ENCODE measurements at places on chromosomes 16 and 17.

GRCh38 chr16:87471278-87472141 is 21.3 kb downstream of the ZCCHC14 start:
- DNase-seq: no peak

DNA sequence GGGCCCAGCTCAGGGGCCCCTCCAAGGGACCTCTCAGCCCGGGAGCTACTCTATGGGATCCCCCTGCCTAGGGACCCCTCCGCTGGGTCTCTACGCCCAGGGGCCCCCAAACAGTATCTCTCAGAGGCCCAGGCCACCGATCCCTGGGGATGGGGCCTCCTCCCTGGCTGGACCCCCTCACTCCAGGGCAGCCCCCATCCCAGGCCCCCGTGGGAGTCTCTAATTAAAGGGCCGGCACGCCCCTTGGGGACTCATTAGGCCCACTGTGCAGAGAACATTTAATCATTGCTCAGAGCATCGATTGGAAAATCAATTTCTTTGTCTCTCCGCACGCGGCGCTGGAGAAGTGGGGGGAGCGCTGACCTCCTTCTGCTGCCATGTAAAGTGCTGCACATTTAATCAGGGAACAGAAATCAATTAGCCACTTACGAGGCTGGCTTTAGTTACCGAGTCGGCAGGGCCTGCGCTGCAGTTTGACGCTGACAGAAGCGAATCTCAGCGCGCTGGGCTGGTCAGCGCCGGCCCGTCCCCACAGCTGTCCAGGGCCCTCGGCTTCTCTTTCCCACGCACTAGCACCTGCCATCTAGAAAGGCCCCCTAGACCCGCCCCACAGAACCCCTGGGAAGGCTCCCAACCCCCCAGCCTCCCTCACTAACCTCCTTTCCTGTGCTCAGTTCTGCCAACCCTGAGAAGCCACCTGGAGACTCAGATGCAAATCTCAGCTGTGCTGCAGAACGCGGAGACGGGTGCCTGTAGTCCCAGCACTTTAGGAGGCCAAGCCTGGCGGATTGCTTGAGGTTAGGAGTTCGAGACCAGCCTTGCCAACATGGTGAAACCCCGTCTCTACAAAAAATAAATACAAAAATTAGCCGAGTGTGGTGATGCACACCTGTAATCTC is 20.2 kb upstream of the C1QL1 start:
- no peak for DNase-seq

- DNase-seq: no peak
Measured at GRCh38 chr17:80793851-80794267, 197.8 kb upstream of the CHMP6 start.

DNA sequence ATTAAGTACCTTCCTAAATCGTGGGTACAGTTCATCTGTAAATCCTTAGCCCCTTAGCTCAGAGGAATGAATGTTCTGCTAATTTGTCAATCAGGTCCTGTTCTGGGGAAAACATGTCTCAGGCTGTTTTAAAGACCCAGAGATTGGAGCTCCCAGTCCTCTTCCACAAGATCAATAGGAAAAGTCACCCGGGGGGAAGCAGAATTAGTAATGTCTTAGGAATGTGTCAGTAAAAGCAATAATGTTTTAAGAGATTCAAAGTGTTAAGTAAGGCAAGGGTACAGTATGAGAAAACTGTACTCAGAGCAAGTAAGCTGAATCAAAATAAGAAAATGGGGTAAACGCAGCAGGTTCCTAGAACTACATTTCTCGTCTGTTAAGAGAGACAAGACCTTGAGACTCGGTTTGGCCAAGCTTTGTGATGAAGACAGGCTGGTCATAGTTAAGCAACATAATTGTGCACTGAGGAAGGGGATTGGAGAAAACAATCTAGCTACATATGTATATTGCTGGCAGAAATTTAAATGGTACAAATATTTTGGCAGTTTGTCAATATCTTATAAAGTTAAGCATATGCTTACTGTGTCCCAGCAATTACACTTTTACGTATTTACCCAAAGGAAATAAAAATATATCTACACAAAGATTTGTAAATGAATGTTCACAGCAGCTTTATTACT is 192.9 kb upstream of the C17orf78 start:
- DNase-seq: no peak

DNA sequence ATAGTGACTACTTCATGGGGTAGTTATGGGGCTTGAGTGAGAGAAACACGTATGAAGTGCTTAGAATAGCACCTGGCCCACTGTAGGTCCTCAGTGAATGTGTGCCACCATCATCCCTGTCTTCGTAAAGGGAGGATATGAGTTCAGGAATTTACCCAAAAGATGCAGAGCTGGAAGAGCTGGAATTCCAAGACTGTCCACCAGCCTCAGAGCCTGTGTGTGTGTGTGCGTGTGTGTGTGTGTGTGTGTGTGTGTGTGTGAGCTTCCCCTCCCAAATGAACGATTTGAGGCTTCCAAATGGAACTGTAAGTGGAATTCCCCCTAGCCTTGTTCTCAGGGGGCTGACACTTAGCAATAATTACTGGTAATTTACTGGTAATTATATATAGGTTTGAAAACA is 27.3 kb downstream of the WFDC1 start:
- no peak for DNase-seq

DNA sequence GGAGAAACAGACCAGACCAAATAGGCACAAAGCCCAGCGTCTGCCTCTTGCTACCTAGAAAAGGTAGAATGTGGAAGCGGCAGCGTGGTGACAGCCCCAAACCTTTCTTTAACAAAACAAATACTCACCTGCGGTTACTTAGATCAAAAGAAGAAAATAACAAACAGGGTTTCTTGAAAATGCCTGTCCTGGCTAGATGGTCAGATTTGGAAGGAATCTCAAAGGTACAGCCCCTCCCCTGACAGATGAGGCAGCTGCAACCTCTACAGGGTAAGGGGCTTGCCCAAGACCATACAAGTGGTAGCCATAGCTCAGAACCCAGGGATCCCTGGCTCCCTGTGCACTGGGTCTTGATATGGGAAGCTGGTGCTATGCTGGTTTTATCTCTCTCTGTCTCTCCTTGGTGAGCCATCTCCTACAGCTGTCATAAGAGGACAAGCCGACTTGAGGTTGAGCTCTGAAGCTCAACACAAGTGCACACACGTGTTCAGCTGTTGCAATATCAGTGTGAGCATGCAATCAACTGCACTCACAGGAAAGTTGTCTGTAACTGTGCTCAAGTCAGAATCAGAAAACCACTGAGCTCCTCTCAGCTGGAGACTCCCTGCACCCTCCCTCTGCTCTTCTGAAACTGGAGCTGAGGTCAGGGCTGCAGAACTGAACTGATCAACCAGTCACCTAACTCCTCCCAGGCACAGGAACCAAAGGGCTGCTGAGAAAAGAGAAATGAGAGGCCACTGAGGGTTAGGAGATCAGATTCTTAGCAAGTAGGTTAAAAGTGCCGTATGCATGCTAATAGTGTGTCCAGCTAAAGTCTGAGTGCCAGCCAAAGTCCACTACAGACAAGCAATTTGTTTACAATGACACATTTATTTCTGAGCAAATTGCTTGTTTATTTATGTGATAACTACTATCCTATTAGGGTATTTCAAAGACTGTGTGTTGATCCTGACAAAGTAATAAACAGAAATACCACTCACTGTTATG is 6.1 kb upstream of the RNF157 start:
- DNase-seq: peak; percentile 58

GRCh38 chr17:77729587-77729986 is 228.9 kb upstream of the TNRC6C start:
- no peak for DNase-seq

- no peak for DNase-seq
Measured at GRCh38 chr17:50090971-50091917, 3.9 kb upstream of the PDK2 start.

DNA sequence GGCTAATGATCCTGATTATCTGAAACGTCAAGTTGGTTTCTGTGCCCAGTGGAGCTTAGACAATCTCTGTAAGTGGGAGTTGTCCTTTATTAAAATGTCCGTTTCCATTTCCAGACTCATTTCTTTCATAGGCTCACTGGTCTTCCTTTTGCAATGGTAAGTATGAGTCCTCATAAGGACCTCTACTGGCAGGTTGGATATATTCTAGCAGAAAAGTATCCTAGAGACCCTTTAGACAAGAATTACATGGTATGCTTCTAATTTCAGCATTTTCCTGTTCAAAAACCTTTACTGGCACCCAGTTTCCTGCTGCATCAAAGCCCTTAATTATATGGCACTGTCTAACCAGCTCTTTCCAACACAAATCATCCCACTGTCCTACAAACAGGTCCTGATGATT is 28.1 kb upstream of the ARL2BP start:
- no peak for DNase-seq

DNA sequence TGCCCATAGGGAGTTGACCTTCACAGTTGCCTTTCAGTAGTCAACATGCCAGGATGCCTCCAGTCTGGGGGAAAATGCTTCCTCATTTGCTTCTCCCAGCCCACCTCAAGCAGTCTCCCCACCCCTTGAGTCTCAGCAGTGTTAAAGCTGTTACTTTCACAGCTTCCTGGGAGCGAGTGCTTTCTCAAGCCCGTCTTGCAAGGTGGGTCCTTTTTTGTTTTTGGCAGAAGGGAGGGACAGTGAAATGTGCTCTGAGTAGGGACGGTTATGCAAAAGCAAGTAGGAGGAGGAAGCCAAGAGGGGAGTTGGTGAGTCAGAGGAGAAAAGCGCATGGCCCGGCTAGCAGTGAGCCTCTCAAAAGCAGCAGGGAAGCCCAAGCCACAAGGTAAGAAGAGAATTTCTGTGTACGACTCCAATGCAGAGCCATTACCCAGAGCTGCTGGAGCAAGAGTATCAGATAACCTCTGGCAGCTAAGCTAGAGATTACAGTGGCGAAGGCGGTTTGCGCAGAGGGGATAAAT is at the start of gene CHST4:
Gene CHST4 (plus strand): TSS at position 316 of the 521 bp plus-strand sequence. CDS start 10,252 bp downstream, outside the sequence.
- peak; percentile 4 for DNase-seq

DNA sequence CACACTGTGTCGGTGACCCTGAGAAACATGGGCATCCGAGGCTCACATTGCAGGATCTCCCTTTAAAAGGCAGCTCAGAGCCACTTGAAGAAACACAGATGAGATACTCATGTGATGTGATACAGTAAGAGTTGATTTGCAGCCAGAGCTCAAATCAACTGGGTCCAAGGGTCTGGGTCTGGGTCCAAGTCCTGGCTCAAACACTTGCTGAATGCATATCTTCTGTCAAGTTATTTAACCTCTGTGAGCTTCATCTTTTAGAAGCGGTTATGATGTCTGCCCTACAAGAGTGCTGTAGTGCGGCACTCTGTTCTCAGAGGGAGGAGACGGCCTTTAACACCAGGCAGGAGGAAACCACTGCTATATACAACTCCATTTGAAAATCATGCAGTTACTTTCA is 6.4 kb downstream of the KRT38 start:
- DNase-seq: no peak

DNA sequence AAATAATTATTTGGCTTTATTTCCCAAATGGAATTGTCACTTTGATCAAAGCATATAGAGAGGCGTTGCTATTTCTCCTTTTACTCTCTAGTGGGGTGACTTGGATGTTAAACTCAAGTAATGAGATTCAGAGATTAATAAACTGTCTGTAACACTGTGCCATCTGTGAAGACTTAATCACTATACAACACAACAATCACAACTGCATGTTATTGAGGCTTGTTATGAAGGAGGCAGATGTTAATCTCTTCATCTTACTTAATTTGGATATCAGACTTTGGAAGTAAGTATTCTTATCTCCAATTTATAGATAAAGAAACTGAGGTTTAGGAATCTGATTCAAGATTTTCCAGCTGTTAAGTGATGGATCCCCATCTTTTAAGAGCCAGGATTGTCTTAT is 132.5 kb downstream of the CNTNAP4 start:
- no peak for DNase-seq

DNA sequence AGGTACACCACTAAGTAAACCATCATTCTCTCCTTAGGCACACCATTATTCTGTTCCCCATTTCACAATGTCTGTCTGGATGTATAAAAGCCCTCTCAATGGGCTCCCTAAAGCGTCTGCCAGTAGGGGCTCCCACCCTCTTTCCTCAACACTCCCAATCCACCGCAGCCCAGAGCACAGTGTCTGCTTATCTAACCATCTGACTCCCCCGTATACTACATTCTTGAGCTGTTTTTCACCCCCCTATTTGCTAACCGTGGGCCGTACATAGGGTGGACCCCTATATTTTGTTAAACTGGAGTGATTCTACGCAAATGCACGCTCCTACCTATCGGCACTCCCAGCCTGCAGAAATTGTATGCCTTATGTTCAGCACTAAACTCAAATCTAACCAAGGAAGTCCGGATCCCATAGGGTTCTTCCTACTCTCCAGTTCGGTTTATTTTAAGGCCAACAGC is 685 bp upstream of the PSMD3 start:
- peak; percentile 37 for DNase-seq

- peak; percentile 65 for DNase-seq
Measured at GRCh38 chr17:79082311-79083190, 7.9 kb downstream of the ENGASE start.

DNA sequence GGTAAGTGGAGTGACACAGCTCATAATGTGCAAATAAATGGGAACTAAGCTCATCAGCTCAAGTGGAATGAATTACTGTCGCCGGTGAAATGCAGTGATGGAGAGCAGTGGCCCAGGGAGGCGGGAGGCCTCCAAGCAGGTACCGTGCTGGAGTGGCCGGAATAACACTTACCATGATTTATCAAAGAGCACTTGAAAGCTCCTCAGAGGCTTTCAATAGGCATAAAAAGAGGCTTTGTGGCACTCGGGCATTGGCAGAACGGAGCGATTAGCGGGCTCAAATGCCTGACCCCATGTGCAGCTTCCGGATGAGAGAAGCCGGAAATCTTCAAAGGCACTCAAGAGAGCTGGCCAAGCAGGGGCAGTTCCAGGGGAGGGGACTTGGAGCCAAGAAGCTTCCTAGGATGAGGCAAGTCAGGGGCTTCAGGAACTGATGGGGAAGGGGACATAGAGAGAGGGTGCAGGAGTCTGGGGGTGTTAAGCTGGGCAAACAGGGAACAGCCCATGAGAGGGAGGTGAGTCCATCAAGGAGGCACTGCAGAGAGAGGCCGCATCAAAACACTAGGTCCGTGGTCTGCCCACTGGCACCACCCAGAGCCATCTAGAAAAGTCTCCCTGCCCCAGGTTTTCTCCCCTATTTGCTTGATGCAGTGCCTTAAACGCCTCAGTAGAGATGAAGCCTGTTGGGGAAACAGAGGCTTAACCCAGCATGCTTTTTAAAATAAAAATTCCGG is 144.0 kb upstream of the IRX6 start:
- DNase-seq: no peak

DNA sequence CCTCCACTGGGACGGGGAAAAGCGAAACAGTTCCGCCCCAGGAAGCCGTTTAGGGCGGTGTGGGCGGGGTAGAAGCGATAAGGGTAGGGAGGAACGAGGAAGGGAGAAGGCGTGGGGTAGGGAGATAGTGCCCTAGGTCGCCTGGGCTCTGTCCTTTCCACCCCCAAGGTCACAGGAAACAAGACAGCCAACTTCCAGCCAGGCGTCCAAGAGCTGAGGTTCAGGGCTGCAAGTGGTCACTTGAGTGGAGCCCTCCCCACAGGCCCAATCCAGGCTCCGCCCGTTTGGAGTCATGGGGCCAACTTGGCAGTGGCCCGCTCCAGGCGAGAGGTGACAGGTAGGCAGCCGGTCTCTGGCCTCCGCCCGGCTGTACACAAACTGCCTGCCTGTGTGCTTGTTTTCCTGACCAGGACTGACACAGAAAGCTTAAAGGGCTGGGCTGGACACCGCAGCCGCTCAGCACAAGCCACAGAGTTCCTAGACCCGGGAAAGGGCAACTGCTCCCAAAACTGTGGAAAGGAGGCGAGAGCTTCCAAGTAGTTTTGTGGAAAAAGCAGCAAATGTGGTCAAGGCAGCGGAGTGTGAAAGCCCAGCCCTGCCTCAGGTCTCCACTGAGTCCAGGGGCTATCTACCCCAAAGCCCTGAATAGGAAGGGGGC is at the start of gene RILP:
Gene RILP (minus strand): TSS at position 23 of the 658 bp plus-strand sequence. CDS start 62 bp downstream, outside the sequence.
- no peak for DNase-seq

GRCh38 chr16:84007965-84008364 is 34.6 kb downstream of the SLC38A8 start:
- DNase-seq: no peak

GRCh38 chr16:86685076-86685475 is 106.7 kb downstream of the FOXL1 start:
- DNase-seq: no peak

All from stimulated activated CD4-positive, alpha-beta T cell treated with anti-CD3 and anti-CD28 coated beads, Interleukin-2, amount 100 ng/mL, for 24 hours (primary cell).